ENCODE measurements at places on chromosomes 16 and 17.

DNA sequence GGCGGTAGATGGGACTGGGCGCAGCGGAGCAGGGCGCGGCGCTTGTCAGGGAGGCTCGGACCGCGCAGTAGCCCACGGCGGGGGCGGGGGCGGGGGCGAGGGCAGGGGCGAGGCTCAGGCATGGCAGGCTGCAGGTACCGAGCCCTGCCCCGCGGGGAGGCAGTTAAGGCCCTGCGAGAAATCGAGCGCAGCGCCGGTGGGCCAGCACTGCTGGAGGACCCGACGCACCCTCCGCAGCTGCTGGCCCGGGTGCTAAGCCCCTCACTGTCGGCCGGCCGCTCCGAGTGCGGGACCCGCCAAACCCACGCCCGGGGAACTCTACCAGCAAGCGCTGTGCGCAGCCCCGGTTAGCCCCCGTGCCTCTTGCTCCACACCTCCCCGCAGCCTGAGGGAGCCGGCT is 90.2 kb upstream of the RPL38 start:
- no peak for DNase-seq

DNA sequence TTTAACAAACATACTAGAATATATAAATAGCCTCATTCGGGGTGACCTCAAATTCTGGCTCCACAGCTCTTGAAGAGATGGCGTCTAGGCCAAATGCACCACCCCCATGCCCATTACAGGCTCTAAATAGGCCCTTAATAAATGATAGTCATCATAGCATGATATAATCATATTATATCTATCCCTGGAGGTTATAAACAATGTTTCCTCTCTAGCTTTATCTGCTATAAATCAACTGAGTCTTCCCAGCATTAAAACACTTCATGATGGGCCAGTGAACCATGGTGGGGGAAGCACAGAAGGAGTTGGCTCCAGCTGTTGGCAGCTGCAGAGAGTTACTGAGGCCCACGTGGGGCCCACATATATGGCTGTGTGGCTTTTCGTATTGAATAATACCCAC is 214.9 kb upstream of the MPHOSPH6 start:
- DNase-seq: no peak

GRCh38 chr16:7561908-7562405 is 229.3 kb downstream of the RBFOX1 start:
- no peak for DNase-seq

DNA sequence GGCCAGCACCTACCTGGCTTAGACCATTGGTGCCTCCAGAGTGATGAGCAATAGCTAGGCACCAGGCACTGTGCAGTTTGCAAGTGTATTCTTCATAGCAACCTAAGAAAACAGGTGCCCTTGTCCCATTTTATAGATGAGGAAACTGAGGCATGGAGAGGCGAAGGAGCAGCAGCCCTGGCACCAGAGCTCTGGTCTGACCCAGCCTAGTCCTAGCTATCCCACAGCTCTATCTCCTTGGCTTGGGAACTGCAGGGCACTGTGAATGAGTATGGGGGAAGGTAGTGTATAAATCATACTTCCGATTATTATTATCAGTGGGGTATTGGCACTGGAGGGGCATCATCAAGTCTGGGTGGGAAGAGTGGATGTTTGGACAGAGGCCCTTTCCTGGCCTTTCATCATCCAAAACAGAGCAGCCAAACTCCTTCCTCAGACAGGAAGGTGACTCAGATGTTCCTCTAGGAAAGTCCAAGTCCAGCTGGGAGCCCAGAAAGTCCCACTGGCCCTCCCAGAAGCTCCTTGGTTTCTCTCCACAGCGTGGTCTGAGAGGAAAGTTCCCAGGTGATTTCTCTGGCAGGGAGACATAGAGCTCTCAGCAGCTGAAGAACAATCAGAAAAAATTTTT is 32.0 kb upstream of the PLLP start:
- DNase-seq: no peak

DNA sequence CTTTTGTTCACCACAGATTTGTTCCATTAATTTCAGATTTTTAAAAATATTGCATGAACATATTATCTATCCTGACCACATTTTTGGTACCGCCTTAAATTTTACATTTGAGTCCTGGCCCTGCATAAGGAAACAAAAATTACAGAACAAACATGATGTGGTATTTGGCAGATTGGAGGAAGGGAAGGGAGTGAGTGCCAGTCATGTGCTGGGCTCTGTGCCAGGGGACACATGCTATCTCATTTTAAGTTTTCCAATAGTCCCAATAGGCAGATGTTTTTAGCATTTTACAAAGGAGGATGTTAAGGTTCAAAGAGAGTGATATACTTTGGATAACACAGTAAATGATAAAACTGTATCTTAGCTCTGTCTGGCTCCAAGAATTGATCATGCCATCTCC is 185.1 kb downstream of the CDK5R1 start:
- DNase-seq: no peak

GRCh38 chr17:4050971-4051370 is 86.7 kb upstream of the ATP2A3 start:
- DNase-seq: no peak

DNA sequence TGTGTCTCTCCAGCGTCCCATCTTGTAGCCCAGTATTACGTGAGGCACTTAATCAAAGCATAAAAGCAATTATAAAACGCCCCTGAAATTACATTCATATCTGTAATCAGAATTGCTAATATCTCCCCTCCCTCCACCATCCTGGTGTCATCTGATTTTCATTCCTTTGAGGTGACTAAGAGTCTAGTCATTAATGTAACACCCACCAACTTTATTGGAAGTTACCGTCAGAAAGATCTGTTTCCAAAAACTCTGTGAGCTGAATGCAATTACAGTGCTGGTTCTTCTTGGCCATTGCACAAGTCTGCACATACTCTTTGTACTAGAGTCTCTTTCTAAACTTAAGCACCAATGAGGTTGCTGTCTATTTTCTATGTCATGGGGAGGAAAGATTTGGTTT is 12.5 kb upstream of the MAF start:
- no peak for DNase-seq

Data from stimulated activated CD4-positive, alpha-beta T cell treated with anti-CD3 and anti-CD28 coated beads, Interleukin-15, amount 100 ng/mL, for 24 hours (primary cell).